Activated CD4-positive, alpha-beta memory T cell treated with anti-CD3 and anti-CD28 coated beads for 36 hours (primary cell): ENCODE measurements at places on chromosomes 2 and 18. TPM values are rescaled to one million over a fixed set of nuclear protein-coding genes. Genes with fewer than 3 reads are reported as not detected.
A peak's percentile ranks its signal among the peaks of the same experiment; 100 is the strongest.

The POMC gene
- total RNA-seq = 3.8 TPM

The SLC16A14 gene
- 1.2 TPM for total RNA-seq

The SLC14A1 gene
- 1.1 TPM for total RNA-seq

The LOXL3 gene
- 1.1 TPM for total RNA-seq

The FEV gene
- total RNA-seq = not detected

The NCOA1 gene
- total RNA-seq = 21.3 TPM

DNA sequence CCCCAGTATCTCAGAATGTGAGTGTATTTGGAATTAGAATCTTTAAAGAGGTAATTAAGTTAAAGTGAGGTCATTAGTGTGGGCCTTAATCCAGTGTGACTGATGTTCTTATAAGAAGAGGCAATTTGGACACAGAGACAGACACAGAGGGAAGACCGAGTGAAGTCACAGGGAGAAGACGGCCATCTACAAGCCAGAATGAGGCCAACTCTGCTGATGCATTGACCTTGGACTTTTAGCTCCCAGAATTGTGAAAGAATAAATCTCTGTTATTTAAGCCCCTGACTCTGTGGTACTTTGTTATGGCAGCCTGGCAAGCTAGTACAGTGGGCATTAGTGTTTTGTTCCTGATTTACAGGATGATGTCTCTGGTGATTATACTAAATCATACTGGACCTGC lies 64.6 kb downstream of the LTBP1 start:
- no peak overlapping the region for H3K4me3 ChIP-seq
- DNase-seq = no peak
- peaks cover 1% of the 10 kb centered on the region for H3K27me3 ChIP-seq
- no peaks in the 10 kb centered on the region for H3K4me1 ChIP-seq
- H3K36me3 ChIP-seq = no peaks in the 10 kb centered on the region

- H3K36me3 ChIP-seq = no peaks in the 10 kb centered on the region
- no peak overlapping the region for H3K4me3 ChIP-seq
- H3K27me3 ChIP-seq = peaks cover 1% of the 10 kb centered on the region
- H3K27ac ChIP-seq = no peak overlapping the region
- H3K4me1 ChIP-seq = peaks cover 16% of the 10 kb centered on the region
These were observed 640.1 kb downstream of the EPHA4 start for GRCh38 chr2:220932041-220932440.

- no peak overlapping the region for H3K27ac ChIP-seq
- no peak for DNase-seq
- no peak overlapping the region for H3K4me3 ChIP-seq
- no peaks in the 10 kb centered on the region for H3K36me3 ChIP-seq
- H3K27me3 ChIP-seq = no peaks in the 10 kb centered on the region
These were observed 117.2 kb downstream of the UXS1 start for GRCh38 chr2:106076941-106077340.

- peaks cover 2% of the 10 kb centered on the region for H3K27me3 ChIP-seq
- H3K4me1 ChIP-seq = peaks cover 3% of the 10 kb centered on the region
- DNase-seq = no peak
- no peak overlapping the region for H3K27ac ChIP-seq
- H3K36me3 ChIP-seq = no peaks in the 10 kb centered on the region
- H3K4me3 ChIP-seq = no peak overlapping the region
These were observed 106.8 kb downstream of the C1D start for GRCh38 chr2:67955748-67956603.

DNA sequence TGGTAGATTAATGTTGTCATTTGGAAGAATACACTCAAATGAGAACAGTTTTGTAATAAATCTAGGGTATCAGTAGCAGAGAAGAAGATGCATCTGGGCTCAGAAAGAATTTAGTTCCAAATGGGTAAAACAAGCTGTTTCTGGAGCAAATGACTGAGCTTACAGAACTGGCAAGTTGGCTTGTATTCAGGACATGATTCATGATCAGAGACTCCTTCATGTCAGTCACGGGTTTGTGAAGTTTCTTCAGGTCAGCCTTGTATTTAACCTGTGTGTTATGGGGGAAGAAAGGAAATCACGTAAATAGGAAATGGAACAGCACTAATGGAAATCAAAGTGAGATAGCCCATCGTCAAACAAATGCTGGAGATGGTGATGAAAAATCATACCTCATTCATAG lies 109.1 kb downstream of the RIF1 start:
- no peak for DNase-seq
- H3K27ac ChIP-seq = no peak overlapping the region
- no peaks in the 10 kb centered on the region for H3K27me3 ChIP-seq
- peaks cover 4% of the 10 kb centered on the region for H3K36me3 ChIP-seq
- H3K4me1 ChIP-seq = no peaks in the 10 kb centered on the region

DNA sequence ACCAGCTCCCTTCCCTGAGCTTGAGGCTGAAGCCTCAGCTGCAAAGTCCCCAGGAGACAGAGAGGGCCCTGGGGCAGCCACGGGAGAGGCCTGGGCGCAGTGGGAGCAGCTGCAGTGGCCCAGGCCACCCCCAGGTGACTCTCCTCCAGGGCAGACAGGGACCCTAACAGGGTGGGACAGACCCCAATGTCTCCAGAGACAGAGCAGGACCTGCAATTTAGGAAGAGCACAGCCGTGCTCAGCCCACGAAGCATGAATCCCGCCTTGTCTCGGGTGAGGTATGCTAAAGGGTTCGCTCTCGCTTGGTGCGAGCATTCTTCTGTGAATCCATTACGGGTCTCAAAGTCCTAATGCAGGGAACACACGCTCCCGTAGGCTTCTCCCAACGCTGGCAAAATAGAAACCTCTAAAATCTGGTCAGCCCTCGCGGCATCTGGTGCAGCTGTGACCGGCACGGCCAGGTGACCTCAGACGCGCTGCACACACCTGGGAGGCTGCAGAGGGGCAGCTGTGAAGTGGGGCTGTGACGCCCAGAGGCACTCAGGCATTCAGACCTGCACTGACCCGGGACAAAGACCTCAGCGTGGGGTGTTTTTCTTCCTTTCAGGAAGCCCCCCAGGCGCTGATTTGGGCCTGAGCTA lies 12.6 kb downstream of the MBP start:
- no peaks in the 10 kb centered on the region for H3K27me3 ChIP-seq
- DNase-seq = peak; percentile 5
- no peak overlapping the region for H3K4me3 ChIP-seq

DNA sequence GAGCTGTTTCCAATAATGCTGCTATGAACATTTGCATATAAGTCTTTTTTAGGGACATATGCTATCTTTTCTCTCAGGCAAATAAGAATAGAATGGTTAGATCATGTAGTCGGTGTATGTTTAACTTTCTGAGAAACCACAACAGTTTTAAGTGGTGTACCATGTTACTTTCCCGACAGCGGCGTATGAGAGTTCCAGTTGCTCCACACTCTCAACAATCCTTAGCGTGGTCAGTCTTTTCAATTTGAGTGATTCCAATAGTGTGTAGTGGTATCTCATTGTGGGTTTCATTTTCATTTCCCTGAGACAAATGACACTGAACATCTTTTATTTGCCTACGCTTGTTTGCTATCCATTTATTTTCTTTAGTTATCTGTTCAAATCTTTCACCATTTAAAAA lies 149.5 kb downstream of the ACOXL start:
- peak; percentile 43 for DNase-seq
- peaks cover 42% of the 10 kb centered on the region for H3K27me3 ChIP-seq
- H3K27ac ChIP-seq = no peak overlapping the region

- no peak for DNase-seq
- no peaks in the 10 kb centered on the region for H3K4me1 ChIP-seq
- no peak overlapping the region for H3K27ac ChIP-seq
- H3K36me3 ChIP-seq = no peaks in the 10 kb centered on the region
- no peaks in the 10 kb centered on the region for H3K27me3 ChIP-seq
These were observed 31.9 kb downstream of the CCBE1 start for GRCh38 chr18:59665057-59666006.

GRCh38 chr2:158726911-158727592 lies 68.1 kb upstream of the DAPL1 start:
- H3K4me3 ChIP-seq = no peak overlapping the region
- H3K27me3 ChIP-seq = no peaks in the 10 kb centered on the region
- DNase-seq = no peak
- no peaks in the 10 kb centered on the region for H3K4me1 ChIP-seq
- H3K27ac ChIP-seq = no peak overlapping the region

- DNase-seq = peak; percentile 43
- H3K27me3 ChIP-seq = no peaks in the 10 kb centered on the region
- H3K4me1 ChIP-seq = peaks cover 62% of the 10 kb centered on the region
- H3K36me3 ChIP-seq = peaks cover 47% of the 10 kb centered on the region
These were observed 445 bp downstream of the PRPF40A start for GRCh38 chr2:152716805-152717227.

- no peak overlapping the region for H3K27ac ChIP-seq
- H3K27me3 ChIP-seq = no peaks in the 10 kb centered on the region
- H3K36me3 ChIP-seq = no peaks in the 10 kb centered on the region
- no peaks in the 10 kb centered on the region for H3K4me1 ChIP-seq
- DNase-seq = no peak
These were observed 144.3 kb downstream of the CHST9 start for GRCh38 chr18:27040796-27041195.

DNA sequence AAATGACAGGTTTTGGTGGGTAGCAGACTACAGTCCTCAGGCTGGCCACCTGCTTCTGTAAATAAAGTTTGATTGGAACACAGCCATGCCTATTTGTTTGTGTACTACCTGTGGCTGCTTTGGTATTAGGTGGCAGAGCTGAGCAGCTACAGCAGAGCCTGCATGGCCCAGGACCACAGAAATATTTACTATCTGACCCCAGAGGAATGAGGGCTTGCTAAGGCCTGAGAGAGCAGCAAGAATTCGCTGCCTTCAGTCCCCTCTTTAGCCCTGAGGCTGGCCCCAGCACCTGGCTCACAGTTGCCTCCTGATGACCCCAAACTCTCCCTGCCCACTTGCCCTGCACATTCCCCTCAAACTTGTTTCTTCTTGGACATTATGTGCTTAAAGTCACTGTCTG lies 32.5 kb downstream of the POLR1A start:
- H3K27me3 ChIP-seq = no peaks in the 10 kb centered on the region
- no peak overlapping the region for H3K27ac ChIP-seq
- H3K4me1 ChIP-seq = peaks cover 10% of the 10 kb centered on the region
- no peak overlapping the region for H3K4me3 ChIP-seq

DNA sequence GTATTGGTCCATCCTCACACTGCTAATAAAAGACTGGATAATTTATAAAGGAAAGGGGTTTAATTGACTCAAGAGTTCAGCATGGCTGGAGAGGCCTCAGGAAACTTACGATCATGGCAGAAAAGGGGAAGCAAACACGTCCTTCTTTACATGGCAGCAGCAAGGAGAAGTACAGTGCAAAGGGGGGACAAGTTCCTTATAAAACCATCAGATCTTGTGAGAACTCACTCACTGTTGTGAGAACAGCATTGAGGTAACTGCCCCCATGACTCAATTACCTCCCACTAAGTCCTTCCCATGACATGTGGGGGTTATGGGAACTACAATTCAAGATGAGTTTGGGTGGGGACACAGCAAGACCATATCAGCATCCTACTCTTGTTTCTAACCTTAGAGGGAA lies 37.0 kb downstream of the SP100 start:
- no peak overlapping the region for H3K27ac ChIP-seq
- DNase-seq = no peak
- peaks cover 84% of the 10 kb centered on the region for H3K36me3 ChIP-seq
- H3K4me3 ChIP-seq = no peak overlapping the region
- H3K27me3 ChIP-seq = no peaks in the 10 kb centered on the region

DNA sequence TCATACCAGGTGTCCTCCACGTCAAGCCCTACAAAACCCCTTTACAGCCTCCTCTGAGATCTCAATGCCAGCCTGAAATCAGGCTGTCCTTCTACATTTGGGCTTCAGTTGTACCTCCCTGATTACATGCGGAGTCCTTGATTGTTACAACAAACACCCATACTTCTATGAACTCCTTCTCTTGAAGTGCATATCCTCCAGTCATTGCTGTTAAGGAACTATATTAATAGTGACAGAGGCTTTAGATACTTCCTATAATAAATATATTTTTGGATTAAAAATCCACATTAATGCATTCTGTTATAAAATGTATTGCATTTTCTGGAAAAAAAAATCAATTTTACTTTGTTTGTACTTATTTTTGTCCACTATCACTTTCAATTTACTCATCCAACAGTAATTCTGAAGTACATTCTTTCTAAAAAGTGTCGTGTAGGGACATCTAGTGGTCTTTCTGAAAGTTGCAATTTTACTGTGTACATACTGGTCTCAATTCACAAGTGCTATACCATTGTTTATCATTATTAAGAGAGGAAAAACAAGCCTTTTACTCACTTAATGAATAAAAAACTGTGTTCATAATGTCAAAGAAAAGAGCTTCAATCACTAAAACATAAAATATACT lies 316.4 kb downstream of the DSEL start:
- peaks cover 2% of the 10 kb centered on the region for H3K27me3 ChIP-seq
- no peak for DNase-seq
- no peak overlapping the region for H3K27ac ChIP-seq
- H3K4me1 ChIP-seq = no peaks in the 10 kb centered on the region
- H3K36me3 ChIP-seq = no peaks in the 10 kb centered on the region
- no peak overlapping the region for H3K4me3 ChIP-seq

GRCh38 chr18:23856466-23857163 lies 157.9 kb upstream of the TTC39C start:
- no peak overlapping the region for H3K4me3 ChIP-seq
- H3K36me3 ChIP-seq = no peaks in the 10 kb centered on the region
- H3K4me1 ChIP-seq = peaks cover 6% of the 10 kb centered on the region
- DNase-seq = no peak
- no peaks in the 10 kb centered on the region for H3K27me3 ChIP-seq

DNA sequence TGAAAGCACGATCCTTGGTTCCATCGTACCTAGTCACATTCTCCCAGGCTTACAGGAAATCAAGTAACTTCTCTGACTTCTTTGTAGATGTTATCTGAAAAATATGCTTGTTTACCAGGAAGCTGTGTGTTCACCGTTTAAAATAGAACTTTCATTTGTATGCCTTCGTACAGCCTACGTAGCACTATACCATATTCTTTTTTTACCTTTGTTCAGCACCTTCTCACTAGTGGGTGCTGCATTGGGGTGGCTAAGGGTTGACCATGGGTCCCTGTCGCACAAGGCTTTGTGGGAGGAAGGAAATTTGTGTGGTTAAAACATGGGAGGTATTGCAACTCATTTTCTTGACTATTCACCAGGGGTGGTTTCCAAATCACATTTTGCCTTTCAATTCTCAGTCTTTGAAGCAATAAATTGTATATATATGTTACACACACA lies 16.6 kb downstream of the MALT1 start:
- H3K4me3 ChIP-seq = peak overlapping the region; percentile 63
- no peaks in the 10 kb centered on the region for H3K27me3 ChIP-seq
- peak overlapping the region; percentile 84 for H3K27ac ChIP-seq
- peak; percentile 74 for DNase-seq

GRCh38 chr2:84839851-84840250 lies 41.0 kb downstream of the TRABD2A start:
- peak overlapping the region; percentile 63 for H3K27ac ChIP-seq
- H3K4me3 ChIP-seq = peak overlapping the region; percentile 46
- peaks cover 82% of the 10 kb centered on the region for H3K4me1 ChIP-seq
